Hair follicle dermal papilla cell (primary cell): ENCODE measurements at places on chromosomes 4 and X. TPM values are rescaled to one million over a fixed set of nuclear protein-coding genes. Genes with fewer than 3 reads are reported as not detected.

The TMSB15A gene
- total RNA-seq = 0.32 and 1.3 TPM in 2 replicates

The SLC38A5 gene
- 34.4 and 38.5 TPM in 2 replicates for total RNA-seq

The GNRHR gene
- total RNA-seq = not detected in 2 replicates

The STX18 gene
- 31.1 and 32.0 TPM in 2 replicates for total RNA-seq

The RHOXF2 gene
- total RNA-seq = not detected in 2 replicates

The TEX28 gene
- total RNA-seq = not detected in 2 replicates

The CT45A5 gene
- total RNA-seq = not detected in 2 replicates

The OPHN1 gene
- 10.1 and 12.4 TPM in 2 replicates for total RNA-seq

The CHRDL1 gene
- 0.49 and 1.6 TPM in 2 replicates for total RNA-seq

The RBM46 gene
- total RNA-seq = 0.12 and 0.16 TPM in 2 replicates

The RBM10 gene
- 53.7 and 59.2 TPM in 2 replicates for total RNA-seq

The ZMAT1 gene
- total RNA-seq = 0.61 and 1.6 TPM in 2 replicates

The GRIA3 gene
- total RNA-seq = 59.6 and 69.1 TPM in 2 replicates

The CLGN gene
- total RNA-seq = 0.32 and 1.2 TPM in 2 replicates

The PRDM8 gene
- 27.8 and 32.8 TPM in 2 replicates for total RNA-seq

The SH3RF1 gene
- 29.5 and 34.0 TPM in 2 replicates for total RNA-seq

The STOX2 gene
- total RNA-seq = 0.49 and 0.81 TPM in 2 replicates

The RS1 gene
- not detected in 2 replicates for total RNA-seq

The TRPC5OS gene
- not detected in 2 replicates for total RNA-seq

The ARSH gene
- total RNA-seq = not detected in 2 replicates

The MCF2 gene
- under 0.01 TPM in 1 of 2 replicates, not detected in the other for total RNA-seq

The ALB gene
- not detected in 2 replicates for total RNA-seq

The XG gene
- total RNA-seq = 8.0 and 14.1 TPM in 2 replicates

The IL2 gene
- total RNA-seq = not detected in 2 replicates

The H2BW2 gene
- total RNA-seq = not detected in 2 replicates

The XKRX gene
- total RNA-seq = not detected in 2 replicates

The UGT2B17 gene
- not detected in 2 replicates for total RNA-seq

The KIF4A gene
- total RNA-seq = 1.5 and 2.3 TPM in 2 replicates

The RAB39B gene
- 0.65 and 0.85 TPM in 2 replicates for total RNA-seq

The SPATA4 gene
- total RNA-seq = 0.32 TPM in 1 of 2 replicates, not detected in the other

The TRIM75 gene
- total RNA-seq = not detected in 2 replicates

The LARP1B gene
- 20.3 and 22.1 TPM in 2 replicates for total RNA-seq

The NAT8L gene
- under 0.01 and 0.12 TPM in 2 replicates for total RNA-seq

The NSG1 gene
- 0.16 and 0.73 TPM in 2 replicates for total RNA-seq

The MSX1 gene
- 23.1 and 25.8 TPM in 2 replicates for total RNA-seq

The TAF7L gene
- 0.16 TPM in 1 of 2 replicates, not detected in the other for total RNA-seq

The PPP1R2C gene
- total RNA-seq = not detected in 2 replicates

The ARHGAP36 gene
- total RNA-seq = not detected in 2 replicates

The COL4A6 gene
- 0.16 and 0.36 TPM in 2 replicates for total RNA-seq

The SSX3 gene
- total RNA-seq = not detected in 2 replicates

The PLS3 gene
- total RNA-seq = 208 and 229 TPM in 2 replicates

The CTAG2 gene
- 1.5 TPM in 1 of 2 replicates, not detected in the other for total RNA-seq

The TRIM2 gene
- total RNA-seq = 88.8 and 122 TPM in 2 replicates
